ENCODE measurements at places on chromosomes 12 and 14.

- no peak for DNase-seq
Observed at GRCh38 chr12:27344760-27345159, 12.1 kb downstream of the BMAL2 start.

GRCh38 chr12:28883406-28883997 lies 265.6 kb upstream of the FAR2 start:
- DNase-seq, result no peak

DNA sequence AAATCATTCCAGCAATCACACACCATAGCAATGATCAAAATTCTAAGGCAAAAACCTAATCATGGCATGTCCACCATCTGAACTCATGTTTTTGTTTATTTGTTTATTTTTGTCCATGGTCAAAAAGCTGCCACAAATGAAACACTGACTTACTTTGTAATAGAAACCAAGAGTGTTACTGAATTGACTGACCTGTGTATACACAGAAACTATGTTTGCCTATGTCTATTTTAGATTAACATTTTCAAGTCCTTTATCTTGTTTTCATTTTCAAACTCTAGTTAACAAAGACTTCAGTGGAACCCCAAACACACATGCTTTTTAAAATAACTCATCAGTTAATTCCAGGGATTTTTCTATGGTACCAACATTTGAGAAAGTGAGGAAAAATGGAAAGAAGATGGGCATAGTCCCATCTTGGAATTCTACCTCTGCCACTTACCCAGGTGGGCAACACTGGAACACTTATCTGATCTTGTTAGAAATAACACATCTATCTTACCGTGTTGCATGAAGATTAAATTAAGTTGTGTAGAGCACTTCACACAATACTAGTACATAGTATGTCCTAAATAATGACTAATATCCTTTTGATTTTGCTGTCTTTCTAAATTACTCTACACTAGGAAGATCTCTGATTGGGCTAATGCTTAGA lies 6.4 kb downstream of the LUM start:
- DNase-seq, result no peak

DNA sequence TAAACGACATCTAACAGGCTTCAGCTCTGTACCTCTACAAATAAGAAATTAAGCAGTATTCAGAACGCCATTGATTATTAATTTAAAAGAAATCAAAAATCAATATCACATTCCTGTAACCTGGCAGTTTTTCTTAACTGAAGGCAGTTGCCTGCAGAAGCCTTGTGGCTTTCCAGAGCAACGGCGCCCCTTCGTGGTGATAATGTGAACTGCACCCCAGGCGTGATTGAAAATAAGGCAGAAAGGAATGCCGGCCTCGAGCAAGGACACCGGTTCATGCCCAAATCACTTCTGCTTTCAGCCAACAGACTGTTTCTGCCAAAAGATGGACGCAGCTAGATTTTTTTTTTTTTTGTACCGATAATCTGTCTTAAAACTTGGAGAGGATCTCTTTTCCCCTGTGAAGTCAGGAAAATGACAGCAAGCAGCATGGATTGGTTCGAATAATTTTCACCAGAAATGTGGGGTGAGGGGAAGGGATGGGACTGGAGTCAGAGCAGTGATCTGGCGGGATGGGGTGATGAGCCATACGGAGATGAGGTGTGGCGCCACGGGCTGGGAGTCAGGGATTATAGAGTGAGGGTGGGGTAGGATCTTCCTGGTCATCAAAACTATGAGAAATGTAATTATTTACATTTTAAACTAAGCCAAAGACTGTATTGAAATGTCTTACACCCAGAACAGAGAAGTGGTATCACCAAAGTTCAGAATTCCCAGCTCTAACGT lies 473.0 kb downstream of the DPF3 start:
- DNase-seq, result peak; percentile 49

DNA sequence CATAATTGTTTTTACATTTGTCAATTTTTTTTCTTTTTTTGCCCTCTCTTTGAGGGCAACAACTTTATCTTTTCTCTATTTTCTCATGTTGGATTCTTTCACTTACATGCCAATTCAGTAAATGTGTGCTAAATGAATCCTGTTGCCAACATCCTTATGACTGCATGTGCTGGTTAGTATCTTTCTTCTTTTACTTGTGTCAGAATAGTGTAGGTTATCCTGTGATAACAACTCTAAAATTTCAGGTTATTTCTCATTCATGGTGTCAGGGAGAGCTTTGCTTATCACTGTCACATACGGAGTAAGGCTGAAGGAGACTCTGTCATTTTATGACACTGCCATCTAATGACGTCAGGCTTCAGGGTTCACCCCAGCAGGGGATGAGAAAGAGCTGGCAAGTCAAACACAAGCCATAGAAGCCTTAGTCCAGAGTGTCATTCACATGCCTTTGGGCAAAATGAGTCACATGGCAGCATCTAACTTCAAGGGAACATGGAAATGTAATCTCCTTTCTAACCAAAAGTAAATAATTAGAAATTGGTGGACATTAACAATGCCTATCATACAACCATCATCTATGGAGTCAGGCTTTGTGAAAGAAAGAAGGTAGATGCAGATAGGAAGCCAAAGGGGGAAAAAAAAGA lies 242.5 kb upstream of the ATP2B1 start:
- DNase-seq, result peak; percentile 32

DNA sequence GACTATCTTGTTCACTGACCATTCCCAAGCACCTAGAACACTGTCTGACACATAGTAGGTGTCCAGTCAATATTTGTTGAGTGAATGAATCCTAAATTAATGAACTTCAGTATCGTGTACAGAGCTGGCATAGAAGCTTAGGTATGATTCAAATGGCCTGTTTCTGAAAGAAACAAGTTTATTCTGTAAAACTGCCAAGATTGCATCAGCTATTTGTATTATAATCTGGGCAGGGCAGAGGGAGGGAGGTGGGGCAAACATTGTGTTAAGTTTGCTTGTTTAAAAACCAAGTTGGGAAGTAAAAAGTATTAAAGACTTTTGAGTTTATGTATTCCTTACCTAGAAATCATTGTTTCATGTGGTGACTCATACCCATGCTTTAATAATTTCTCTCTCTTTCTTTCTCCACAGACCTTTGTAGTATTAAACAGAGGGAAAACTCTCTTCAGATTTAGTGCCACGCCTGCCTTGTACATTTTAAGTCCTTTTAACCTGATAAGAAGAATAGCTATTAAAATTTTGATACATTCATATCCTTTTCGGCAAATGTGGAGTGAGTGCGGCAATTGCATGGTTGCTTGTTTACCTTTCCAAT lies 92.8 kb downstream of the SCN8A start:
- DNase-seq, result peak; percentile 78

GRCh38 chr12:3129301-3130056 lies 52.3 kb downstream of the TSPAN9 start:
- DNase-seq, result peak; percentile 63

DNA sequence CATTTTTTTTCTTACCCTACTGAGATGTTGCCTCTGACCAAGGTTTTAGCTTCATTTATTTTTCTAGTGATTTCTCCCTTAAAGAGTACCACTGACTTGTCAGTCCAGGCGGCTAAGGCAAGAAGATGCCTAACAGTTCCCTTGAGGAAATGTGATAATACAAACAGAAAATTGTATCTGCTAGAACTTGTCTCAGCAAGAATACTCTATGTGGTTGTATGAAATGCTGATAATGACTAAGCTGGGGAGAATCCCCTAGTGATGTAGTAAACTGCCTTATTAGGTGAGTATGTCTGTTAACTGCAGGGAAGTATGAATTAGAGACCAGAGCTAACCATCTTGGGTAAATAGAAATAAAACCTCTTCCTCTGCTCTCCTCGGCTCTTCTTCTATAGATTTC lies 6.7 kb downstream of the C12orf54 start:
- peak; percentile 5 for DNase-seq

DNA sequence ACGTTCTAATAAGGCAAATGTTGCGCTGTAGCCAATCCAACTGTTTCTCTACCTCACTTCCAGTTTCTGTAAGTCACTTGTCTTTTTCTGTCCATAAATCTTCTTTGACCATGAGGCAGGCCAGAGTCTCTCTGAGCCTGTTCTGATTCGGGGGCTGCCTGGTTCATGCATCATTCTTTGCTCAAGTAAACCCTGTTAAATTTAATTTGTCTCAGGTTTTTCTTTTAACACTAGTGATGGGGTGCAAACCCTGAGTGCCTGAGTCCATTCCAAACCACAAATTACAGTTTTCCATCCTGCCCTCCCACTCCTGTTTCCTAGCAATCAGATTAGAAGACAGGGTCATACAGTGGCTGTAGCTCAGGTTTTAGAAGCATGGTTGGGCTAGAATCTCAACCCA lies 41.9 kb downstream of the VWF start:
- DNase-seq, result no peak

DNA sequence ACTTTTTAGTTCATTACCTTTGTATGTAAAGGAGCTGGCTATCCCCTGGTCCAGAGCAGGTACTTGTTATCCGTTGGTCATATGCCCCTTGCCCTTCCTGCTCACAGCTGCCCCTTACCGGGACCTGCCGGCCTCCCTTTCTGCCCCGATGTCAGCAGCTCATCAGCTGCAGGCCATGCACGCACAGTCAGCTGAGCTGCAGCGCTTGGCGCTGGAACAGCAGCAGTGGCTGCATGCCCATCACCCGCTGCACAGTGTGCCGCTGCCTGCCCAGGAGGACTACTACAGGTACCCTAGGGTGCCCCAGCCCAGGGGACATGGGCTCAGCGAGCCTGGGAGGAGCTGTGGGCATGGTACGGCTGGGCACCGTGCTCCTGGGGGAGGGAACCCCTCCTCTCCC lies 2.3 kb upstream of the RNU7-1 start:
- no peak for DNase-seq

GRCh38 chr14:52333823-52334657 lies 19.9 kb downstream of the PTGER2 start:
- no peak for DNase-seq

DNA sequence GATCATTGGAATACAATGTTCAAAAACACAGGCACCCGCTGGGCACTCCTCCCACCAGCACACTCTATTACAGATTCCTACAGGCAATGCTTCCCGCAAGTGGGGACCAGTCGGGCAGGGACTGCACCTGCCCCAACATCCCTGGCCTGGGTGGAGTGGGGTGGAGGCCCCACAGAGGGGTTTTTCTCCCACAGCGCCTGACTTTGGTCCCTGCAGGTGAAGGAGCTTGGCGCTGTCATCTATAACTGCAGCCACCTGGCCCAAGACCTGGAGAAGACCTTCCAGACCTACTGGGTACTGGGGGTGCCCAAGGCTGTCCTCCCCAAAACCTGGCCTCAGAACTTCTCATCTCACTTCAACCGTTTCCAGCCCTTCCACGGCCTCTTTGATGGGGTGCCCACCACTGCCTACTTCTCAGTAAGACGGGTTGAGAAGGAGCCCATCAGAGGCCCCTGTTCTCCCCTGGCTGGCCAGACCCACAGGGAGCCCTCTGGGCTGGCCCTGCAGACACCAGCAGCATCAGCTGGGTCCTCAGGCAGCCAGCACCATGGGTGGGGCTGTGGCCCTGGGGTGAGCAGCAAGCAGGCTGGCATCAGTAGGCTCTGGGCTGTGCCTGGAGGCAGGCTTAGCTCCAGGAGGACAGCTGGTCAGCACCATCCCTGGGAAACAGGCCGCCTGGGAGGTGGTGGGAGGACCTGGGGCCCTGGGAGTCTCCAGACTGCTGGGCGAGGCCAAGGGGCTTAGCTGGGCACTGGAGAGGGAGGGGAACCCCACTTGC lies 6.0 kb downstream of the PLD4 start:
- DNase-seq, result no peak

DNA sequence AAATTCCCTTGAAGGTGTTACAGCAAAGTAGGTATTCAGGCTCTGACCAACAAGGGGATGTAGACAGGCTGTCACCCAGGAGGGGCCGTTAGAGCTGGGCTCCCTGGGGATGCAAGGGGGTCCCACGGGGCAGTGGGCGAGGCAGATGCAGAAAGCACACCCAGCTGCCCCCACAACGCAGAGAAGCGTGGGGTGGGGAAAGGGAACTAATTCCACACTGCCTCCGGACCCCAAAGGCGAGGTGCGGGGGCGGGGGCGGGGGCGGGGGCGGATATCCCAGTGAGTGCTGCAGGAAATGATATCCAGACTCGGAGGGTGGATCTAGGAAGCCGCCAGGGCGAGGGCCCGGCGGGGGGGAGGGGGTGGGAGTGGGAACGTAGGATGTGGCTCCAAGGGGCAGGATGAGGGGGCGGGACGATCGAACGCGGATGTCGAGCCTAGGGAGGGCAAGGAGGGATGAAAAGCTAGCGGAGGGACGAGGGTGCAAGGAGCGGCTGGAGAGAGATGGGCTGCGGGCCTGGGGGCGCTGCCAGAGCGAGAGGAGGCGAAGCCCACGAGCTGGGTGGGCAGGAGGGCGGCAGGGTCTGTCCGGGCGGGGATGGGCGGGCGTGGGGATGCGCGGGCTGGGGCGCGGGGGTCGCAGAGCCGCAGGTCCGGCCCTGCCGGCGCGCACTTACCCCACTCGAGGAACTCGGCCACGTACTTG lies 874 bp downstream of the CDC42BPB start:
- peak; percentile 64 for DNase-seq

DNA sequence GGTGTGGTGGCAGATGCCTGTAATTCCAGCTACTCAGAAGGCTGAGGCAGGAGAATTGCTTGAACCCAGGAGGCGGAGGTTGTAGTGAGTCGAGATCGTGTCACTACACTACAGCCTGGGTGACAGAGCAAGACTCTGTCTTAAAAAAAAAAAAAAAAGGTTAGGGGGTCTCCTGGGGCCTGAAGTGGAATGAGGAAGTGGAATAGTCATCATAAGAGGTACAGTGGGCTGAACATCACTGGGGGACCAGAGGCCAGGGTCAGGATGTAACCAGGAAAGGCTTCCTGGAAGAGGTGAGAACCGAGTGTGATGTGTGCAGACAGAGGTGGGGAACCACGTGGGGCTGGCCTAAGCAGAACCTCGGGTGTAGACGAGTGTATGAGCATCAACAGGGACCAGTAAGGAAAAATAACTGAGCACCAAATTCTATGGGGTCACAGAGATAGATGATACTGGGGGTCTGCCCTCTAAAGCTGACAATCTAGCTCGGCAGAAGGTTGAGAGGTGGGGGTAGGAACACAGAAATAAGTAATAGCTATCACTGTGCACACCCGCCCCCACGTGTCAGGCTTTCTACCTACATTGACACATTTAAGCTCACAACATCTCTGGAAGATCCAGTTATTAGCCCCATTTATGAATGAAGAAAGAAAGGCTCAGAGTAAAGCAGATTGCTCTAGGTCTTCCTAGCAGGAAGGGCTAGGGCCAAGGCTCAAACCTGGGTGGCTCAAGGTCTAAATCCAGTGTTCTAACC lies 5.0 kb upstream of the COX6A1 start:
- no peak for DNase-seq

DNA sequence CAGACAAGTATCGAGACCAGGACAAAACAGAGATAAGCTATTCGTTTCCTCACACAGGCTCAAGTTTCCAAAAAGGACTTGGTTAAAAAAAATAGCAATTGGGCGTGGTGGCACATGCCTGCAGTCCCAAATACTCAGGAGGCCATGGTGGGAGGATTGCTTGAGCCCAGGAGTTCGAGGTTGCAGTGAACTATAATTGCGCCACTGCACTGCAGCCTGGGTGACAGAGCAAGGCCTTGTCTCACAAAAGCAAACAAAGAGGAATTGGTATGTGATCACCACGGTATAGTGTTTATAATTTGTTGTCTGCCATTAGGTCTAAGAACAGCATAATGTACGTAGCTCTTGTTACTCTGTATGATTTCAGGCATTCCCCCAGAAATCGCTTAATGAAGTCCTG lies 175.3 kb downstream of the DERA start:
- DNase-seq, result no peak

GRCh38 chr12:130524759-130525158 lies 187.1 kb downstream of the PIWIL1 start:
- no peak for DNase-seq

Data from AG10803 (cell line).